Activated B cell treated with CpG ODN at 0.5 μM for 24 hours (primary cell): ENCODE measurements at places on chromosomes 12 and 14. TPM values are rescaled to one million over a fixed set of nuclear protein-coding genes. Genes with fewer than 3 reads are reported as not detected.

CRIP1 gene
- total RNA-seq, result 112 and 129 TPM in 2 replicates

GRCh38 chr12:93706387-93706786 is 29.2 kb downstream of the CRADD start:
- no peak for DNase-seq

- no peak for DNase-seq
Observed at GRCh38 chr12:62604871-62605270, 138.2 kb downstream of the MON2 start.

DNA sequence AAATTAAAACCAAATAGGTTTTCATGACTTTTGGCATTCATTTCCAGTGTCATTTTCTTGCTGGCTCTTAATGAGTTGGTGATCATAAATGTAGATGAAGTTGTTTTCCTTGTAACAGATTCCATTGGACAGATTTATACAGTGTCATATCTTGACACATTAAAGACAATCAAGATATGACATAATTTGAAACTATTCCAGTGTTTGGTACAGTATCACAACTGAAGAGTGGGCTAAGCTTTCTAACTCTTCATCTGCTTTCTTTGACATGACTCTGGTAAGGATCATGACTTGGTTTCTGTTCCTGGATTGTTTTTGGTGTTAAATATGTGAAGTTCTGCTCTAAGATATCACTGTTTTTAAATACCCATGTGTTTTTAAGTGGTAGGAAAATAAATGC is 289.6 kb downstream of the NAV3 start:
- no peak for DNase-seq

GRCh38 chr12:57815177-57816000 is 3.1 kb downstream of the AVIL start:
- no peak for DNase-seq

DNA sequence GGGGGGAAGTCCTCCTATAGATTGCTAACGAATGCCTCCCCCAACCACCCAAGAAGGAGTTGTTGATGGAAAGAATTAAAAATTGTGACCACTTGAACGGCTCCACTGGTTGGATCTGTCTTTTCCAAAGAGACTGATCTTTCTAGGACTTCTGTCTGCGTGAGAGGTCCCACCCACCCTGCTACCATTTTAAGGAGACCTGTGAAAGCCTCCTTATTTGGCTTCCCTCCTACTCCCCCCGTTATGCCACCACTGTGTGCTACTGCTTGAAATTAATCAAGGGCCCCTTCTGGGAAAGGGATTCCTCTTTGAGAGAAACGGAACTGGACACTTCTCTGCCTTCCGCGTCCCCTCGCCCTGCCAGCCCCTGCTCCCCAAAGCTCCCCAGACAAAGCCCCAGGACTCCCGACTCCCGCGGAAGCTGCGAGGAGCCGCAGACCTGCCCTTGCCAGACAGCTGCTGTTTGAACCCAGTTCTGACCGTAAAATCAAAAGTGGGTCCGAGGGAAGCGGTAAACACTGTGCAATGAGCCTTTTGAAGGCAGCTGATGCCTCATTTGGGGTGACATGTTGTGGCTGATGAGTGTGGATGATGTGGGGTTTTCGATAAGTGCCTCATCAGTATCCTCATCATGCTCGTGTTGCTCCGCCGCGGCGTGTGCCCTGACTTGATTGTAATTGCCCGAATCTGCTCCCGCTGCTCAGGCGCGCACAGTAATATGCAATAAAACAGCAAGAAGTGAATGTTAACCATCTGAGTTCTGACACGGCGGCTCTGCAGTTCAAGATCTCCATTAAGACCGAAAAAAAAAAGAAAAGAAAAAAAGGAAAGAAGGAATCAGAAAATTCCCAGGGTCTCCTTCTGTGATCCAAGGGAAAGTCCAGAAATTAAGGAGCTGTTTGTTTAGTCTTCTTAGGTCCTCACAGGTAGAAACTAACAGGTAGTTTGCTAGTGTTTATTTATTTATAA is 48.2 kb downstream of the MBIP start:
- DNase-seq, result no peak

DNA sequence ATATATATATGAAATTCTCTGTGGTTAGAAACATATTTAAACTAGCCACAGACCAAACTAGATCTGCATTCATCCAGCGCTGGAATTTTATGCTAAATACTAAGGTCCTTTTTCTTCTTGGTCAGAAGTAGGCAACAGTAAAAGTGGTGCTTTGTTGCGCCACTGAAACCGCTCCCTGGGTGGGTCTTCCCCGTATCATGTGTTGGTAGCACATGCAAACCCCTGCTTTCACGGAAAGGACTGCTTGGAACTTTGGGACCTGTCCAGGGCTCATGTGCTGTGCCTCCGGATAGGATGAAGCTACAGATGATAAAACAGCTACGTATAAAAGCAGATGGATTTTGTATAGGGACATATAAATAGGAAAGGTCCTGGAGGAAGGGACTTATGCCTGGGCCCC is 40.1 kb upstream of the COL2A1 start:
- DNase-seq, result no peak

- no peak for DNase-seq
Observed at GRCh38 chr12:78249578-78249977, 418.9 kb downstream of the NAV3 start.

DNA sequence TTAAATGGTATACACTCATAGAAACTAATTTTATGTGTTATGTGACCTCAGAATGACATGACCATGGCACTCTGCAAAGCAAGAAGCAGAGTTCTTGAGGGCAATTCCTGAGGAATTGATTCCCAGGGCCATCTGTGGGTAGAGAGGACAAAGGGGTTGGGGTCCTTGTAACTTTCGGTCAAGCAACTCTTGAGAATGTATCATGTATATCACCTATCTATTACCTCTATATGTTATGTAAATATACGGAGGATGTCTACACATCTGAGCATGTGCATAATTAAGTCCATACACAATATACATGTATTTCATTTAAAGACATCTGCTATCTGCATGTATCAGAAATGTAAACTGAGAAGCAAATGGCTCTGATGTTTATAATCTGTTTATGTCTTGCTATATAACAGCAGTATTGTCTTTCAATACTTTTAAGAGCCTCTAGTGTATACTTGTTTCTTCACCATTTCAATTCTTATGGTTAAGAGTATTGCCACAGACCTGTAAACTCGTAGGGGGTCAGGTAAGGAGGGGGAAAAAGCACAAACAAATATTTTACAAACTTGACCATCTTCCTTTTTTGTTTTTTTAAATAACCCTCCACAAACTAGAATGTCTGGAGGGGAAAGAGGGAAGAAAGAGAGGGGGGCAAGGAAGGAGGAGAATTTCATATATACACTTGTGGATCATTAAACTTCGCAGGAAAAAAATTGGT is 4.5 kb downstream of the FOXA1 start:
- DNase-seq, result no peak

EGLN3 gene
- 0.33 and 0.46 TPM in 2 replicates for total RNA-seq

DNA sequence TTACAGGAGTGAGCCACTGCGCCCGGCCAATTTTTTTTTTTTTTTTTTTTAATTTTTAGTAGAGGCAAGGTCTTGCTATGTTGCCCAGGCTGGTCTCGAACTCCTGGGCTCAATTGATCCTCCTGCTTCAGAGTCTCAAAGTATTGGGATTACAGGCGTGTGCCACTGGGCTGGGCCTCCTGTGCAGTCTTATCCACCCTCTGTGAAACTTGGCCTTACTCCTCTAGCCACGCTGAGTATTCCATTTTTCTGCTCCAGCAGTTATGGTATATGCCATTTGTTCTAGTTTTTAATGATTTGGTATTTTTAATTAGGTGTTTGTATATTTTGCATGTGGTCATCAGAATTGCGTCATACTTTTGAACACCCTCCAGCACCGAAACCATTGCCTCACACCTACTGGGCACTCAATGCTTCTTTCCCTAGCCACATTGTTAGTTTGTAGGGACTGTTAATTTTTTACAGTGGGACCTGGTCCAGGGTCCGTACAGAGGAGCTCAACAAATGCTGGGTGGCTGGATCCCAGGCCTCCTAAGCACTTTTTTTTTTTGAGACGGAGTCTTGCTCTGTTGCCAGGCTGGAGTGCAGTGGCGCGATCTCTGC is 11.4 kb downstream of the RIOX1 start:
- DNase-seq, result no peak

GRCh38 chr14:53295985-53296582 is 143.0 kb upstream of the DDHD1 start:
- no peak for DNase-seq

DNA sequence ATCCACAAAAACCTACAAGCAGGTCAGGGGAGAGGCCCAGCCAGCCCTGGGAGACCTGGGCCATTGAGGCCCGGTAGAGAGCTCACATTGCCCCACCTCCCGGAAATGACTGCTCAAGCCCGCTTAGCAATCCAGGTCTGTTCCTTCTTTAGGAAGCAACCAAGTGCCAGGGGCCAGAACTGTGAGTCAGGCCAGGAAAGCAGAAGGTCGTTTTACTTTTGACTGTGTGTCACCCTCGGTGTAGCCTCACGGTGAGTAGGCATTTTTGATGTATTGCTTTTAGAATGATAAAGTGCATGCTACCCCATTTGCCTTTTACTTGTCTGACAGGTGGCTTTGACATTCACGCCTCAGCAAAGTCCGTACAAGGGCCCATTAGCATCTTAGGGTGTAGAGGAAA is 25.4 kb upstream of the PWP1 start:
- no peak for DNase-seq

RASAL1 gene
- 4.9 and 7.1 TPM in 2 replicates for total RNA-seq

- no peak for DNase-seq
Observed at GRCh38 chr14:65639216-65639615, 226.7 kb downstream of the FUT8 start.

VEZT gene
- total RNA-seq, result 47.2 and 58.7 TPM in 2 replicates

- DNase-seq, result no peak
Observed at GRCh38 chr12:100372853-100373640, 16.2 kb downstream of the SLC17A8 start.

GRCh38 chr12:41277100-41277945 is 89.2 kb downstream of the PDZRN4 start:
- no peak for DNase-seq

- no peak for DNase-seq
Observed at GRCh38 chr12:124507188-124508109, 60.0 kb downstream of the NCOR2 start.

GRCh38 chr12:14408208-14408607 is 42.7 kb downstream of the ATF7IP start:
- no peak for DNase-seq

DNA sequence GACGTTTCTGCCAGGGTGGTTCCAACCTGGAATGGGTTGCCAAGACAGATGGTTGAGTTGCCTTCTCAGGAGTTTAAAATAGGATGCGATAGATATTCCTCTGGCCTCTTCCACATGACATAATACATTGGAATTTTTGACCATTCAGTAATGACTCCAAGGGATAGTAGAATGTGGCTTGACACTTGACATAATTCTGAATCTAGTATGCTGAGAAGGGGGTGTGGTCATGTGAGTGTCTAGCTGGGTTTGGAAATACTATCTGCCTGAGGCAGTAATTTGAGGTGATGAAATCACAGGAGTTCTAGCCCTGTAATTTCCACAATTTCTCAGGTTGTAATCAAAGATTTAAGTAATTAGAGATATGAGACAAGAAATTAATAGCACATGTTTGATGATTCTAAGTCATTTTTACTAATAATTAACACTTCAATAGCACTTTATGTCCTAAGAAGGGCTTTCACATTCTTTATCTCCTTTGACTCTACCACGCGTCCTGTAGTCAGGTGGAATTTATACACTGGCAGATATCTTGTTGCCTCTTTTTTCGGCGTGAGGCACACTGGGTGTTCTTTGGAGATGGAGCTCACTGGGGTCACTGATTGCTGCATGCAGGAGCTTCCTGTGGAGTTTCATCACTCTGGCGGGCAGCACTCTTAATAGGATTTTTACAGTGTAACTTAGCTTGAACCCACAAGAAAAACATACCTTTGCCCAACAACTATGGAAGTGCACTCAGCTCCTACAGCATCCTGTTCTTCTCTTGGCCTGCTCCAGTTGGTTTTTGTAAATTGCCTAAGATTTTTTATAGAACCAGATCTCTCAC is 3.2 kb upstream of the AMIGO2 start:
- DNase-seq, result no peak

- no peak for DNase-seq
Observed at GRCh38 chr14:60250257-60251035, 1.4 kb downstream of the PPM1A start.

GRCh38 chr12:92403210-92404175 is 257.8 kb upstream of the BTG1 start:
- DNase-seq, result no peak

DNA sequence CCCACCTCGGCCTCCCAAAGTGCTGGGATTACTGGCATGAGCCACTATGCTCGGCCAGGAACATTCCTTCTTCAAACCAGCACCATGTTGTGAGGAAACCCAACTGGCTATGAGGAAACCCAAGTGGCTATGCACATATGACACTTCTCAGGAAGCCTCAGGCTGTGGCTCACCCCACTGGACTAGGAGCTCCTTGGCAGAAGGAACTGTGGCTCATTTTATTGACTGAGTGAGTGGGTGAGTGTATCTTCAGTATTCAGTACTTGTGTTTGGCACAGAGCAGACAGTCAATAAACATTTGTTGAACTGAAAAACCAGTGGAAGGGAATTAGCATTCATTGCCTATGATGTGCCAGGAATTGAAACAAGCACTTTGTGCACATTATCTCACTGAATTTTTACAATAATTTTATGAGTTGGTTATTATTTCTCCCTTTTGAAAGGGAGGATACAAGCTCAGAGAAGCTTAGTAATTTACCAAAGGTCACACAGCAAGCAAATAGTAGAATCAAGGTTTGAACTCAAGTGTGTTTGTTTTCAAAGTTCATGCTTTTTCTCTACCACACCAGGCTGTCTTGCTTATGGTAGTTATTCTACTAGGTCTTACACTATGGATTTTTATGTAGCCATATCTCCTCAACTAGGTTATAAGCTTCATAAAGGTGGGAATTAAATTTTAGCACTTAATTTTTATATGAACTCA is 121.6 kb downstream of the VEZT start:
- DNase-seq, result no peak
